ENCODE measurements at places on chromosomes 5 and 9. TPM values are rescaled to one million over a fixed set of nuclear protein-coding genes. Genes with fewer than 3 reads are reported as not detected.

The KIF4B gene
- not detected for total RNA-seq

The SAP30L gene
- total RNA-seq = 41.8 TPM

The KCNIP1 gene
- 2.1 TPM for total RNA-seq

The FOXI1 gene
- not detected for total RNA-seq

The MYOT gene
- total RNA-seq = 10.9 TPM

The CDC25C gene
- total RNA-seq = not detected

The RNF208 gene
- 10.6 TPM for total RNA-seq

The PCDHGB5 gene
- total RNA-seq = 16.3 TPM

The RHOBTB3 gene
- total RNA-seq = 192 TPM
